ENCODE measurements at places on chromosomes 2 and 18. TPM values are rescaled to one million over a fixed set of nuclear protein-coding genes. Genes with fewer than 3 reads are reported as not detected.

DNA sequence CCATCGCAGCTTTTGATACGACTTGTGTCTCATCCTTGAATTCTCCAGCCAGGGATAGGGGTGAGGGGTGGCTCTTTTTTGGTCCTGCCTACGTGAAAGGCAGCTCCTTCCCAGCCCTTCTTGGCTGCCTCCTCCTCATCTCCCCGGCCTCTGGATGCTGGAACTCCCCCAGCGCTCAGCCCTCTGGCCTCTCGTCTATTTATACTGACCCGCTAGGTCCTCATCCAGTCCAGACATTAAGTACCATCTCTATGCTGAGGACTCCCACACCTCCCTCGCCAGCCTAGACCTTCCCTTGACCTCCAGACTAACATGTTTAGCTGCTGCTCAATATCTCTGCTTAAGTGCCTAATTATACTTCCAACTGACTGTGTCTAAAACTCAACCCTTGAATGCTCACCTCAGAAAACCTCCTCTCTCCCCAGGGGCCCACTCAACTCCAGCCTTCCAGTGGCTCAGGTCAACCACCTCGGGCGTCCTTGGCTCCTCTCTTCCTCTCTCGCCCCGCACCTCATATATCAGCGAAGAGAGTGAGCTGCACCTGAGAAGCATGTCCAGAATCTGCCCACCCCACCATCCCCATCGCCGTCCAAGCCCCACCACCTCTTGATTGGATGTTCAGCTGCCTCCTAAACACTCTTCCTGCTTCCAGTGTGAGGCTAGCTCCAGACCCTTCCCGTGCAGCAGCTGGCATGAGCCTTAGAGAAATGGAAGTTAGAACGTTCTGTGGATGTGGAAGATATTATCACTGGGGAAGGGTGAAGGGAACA, 34.8 kb downstream of the TOGARAM2 start:
- DNase-seq: no peak

GRCh38 chr2:113672326-113672932, 45.4 kb downstream of the RABL2A start:
- no peak for DNase-seq

The CABLES1 gene
- 16.7 TPM for total RNA-seq

DNA sequence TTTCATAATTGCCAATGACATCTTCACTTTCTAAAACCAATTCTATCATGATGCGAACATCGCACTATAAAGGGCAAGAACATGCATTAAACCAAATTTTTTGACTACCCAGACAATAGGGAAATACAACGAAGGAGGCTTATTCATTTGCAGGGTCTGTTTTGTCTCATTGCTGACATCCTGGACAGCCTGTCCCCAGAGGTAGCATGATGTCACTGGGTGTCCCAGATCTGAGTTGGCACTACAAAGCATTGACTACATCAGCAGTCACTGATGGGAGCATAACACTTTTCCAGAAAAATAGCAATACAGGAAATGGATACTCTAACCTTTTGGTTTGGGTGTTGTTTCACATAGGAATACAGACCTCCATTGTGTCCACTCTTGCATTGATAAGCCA, 180.3 kb downstream of the TMEM182 start:
- no peak for DNase-seq

The ALLC gene
- total RNA-seq: not detected

GRCh38 chr2:136173126-136173525, 55.2 kb upstream of the CXCR4 start:
- no peak for DNase-seq

- peak; percentile 30 for DNase-seq
Measured at GRCh38 chr2:170313347-170313991, 135.5 kb downstream of the MYO3B start.
